ENCODE measurements at places on chromosomes 11 and 22.

DNA sequence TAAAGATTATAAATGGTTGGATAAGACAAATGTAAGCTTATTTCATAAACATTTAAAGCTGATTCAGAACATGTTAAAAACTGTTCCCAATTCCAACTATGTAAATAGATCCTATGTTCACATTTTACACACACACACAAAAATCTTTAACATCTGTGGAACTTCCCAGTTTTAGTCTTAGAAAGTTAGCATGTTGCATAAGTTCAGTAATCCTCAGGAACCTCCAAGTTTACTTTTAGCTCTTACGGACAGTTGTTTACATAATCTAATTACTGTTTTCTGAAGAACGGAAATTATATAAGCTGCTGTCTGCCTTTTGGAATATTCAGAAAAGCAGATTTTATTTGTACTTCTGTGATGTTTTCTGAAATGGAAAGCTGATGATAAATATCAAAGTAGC lies 53.3 kb downstream of the PANX1 start:
- no peak for DNase-seq

DNA sequence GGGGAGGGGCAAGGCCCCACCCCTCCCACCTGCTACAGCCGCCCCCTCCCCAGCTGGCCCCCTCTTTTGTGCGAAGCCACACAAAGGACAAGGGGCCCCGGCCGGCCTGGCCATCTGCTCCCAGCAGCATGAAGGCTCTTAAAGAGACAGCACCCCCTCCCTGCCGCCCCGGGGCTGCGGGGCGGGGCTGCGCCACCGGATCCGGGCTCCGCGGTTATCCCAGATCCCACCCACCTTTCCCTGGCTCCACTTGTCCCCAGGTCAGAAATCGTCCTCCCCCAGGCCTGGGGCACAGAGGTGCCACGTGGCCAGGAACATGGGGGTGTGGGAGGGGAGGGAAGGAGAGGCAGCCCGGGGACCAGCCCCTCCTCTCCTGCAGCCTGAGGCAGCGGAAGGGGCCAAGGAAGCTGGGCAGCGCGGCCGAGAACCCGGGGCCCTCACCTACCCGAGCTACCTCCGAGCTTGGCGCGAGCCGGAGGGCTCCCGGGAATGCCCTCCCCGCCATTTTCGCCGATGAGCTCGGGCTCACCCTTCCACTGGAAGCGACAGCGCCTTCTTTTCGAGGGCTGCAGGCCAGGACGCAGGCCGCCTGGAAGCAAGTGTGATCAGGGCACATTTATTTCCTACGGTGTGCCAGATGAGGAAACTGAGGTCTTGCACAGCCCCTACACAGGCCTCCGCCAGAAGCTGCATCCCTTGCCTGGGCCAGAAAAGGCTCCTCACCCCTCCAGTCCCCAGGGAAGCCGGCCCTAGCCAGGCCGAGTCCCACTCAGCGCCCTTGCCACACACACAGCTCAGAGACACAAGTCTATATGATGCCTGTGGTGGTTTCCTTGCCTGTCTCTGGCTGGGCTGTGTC lies 2.5 kb upstream of the RCOR2 start:
- no peak for DNase-seq

GRCh38 chr22:48394787-48395186 lies 1432.9 kb downstream of the BRD1 start:
- DNase-seq = no peak

DNA sequence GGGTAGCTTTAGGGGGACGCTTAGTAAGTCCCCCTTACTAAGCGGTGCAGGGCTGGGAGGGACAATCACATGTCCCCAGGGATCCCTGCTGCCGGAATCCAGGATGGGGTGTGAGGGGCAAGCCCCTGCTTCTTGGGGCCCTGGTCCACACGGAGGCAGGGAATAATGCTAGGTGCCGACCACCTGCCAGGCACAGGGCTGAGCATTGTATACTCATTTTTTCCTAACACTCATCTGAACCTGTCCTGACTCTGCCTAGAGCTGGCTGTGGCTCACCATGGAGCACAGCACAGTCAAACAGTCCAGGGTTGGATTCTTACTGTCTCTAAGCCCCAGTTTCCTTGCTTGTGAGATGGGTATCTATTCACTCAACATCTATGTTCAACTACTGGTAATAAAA lies 1.4 kb upstream of the LTBP3 start:
- DNase-seq = no peak

GRCh38 chr11:111826322-111826950 lies 44.9 kb downstream of the ALG9 start:
- DNase-seq = no peak

GRCh38 chr11:36822829-36823228 lies 224.8 kb upstream of the RAG2 start:
- DNase-seq = no peak

DNA sequence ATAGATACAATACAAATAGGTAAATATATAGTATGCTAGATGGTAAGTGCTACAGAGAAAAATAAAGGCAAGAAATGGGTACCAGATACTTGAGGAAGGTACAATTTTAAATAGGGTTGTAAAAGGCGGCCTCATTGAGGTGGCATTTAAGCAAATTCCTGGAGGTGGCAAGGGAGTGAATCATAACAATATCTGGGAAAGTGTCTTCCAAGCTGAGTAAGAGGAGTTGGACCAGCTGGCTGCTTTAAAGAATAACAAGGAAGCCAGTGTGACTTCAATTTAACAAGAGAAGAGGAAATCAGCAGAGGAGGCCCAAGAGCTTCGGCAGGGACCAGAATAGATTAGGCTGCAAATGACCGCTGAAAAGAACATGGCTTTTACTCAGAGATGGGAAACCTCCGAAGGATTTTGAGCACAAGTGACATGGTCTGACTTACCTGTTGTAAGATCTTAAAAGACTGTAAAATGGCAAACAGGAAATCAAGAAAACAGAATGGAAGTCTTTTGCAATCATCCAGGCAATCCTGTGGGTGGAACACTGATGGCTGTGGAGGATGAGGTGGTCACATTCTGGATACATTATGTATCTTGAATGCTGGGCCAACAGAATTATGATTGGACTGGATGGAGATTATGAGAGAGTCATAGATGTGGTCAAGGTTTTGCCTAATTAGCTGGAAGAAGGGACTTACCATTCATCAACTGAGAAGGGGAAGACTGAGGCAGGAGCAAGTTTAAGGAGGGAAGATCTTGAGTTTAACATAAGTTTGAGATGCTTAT lies 77.2 kb downstream of the RDX start:
- no peak for DNase-seq

DNA sequence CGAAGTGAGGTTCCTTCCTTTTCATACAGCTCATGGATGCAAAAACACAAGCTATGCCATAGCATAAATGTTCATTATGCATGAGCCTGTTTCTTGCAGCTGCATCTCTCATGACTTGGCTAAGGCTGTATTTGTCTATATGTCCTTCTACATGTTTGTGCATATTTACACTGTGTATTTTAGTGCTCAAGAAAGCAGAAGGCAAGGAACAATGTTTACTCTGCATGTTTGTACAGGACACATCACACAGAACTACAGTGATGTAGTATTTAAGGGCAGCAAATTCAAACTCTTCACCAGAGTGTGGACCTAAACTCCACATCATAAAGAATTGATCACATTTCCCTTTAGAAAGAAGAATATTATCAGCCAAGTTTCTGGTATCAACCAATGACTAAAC lies 170.3 kb downstream of the CADM1 start:
- no peak for DNase-seq

- no peak for DNase-seq
These were observed 3.8 kb downstream of the FOLR1 start for GRCh38 chr11:72195518-72196270.

DNA sequence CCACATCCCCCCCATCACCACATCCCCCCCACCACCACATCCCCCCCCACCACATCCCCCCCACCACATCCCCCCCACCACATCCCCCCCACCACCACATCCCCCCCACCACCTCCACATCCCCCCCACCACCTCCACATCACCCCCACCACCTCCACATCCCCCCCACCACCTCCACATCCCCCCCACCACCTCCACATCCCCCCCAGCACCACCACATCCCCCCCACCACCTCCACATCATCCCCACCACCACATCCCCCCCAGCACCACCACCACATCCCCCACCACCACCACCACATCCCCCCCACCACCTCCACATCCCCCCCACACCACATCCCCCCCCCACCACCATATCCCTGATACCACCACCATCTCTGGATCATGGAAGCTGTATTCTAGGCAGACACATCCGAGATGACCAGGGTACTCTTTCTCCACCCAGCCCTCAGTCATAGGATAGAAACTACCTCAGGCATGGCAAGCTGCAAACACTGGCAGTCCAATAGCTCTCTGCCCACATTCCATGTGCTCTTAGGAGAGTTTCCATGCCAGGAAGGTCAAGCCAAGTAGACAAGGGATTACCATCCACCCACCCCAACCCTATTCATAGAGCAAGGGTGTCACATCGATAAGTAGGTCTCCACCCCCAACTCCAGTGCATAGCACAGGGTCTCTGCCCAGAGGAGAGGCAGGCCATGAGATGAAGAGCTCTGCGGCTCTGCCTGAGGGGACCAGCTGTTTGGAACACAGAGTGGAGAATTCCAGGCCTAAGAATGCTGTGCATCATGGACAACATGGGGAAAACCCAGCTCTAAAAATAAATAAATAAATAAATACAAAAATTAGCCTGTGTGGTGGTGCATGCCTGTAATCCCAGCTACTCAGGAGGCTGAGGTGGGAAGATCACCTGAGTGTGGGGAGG lies 33.0 kb upstream of the TEAD1 start:
- no peak for DNase-seq

GRCh38 chr11:125075900-125076317 lies 12.8 kb downstream of the SLC37A2 start:
- DNase-seq = no peak

DNA sequence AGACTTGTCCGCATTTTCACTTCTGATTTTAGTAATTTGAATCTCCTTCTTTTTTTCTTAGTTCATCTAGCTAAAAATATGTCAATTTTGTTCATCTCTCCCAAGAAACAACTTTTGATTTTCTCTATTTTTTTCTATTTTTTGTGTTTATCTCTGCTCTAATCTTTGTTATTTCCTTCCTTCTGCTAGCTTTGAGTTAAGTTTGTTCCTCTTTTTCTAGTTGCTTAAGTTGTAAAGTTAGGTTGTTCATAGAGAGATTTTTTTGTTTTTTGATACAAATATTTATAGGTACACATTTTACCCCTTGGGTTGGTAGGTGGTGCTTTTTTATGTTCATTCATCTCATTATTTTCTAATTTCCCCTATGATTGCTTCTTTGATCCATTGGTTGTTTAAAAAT lies 22.1 kb upstream of the XKR3 start:
- peak; percentile 66 for DNase-seq

DNA sequence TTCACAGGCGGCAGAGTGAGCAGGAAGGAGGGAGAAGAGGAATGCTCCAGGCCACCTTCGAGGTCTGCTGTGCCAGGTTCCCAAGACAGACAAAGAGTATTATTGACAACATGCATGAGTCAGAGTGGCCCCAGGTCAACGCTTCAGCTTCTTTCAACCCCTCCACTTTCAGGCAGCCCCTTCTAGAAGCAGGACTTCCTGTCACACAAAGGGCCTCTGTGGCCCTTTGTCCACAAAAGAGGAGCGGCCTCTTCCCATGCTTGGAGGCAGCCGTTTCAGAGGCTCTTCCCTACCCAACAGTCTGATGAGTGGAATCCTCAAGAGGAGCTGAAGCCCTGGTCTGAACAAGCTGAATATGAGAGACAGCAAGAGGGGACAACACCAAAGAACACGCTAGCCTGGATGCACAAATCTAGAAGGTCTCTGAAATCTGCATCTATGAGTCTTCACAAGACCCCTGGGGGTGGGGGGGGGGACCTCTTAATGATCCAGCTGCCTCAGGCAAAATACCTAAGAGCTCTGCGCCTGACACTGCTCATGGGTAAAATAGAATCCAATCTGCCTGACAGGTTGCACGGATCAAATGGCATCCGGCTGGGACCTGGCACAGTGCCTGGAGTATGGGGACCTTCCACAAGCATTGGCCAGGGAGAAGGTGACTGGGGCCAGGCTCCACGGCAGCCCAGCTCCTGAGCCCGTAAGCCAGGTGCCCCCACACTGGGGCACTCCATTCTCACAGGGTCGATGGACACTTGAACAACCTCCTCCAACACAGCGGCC lies 67.5 kb downstream of the PACSIN2 start:
- DNase-seq = no peak

- no peak for DNase-seq
These were observed 604.4 kb downstream of the BUD13 start for GRCh38 chr11:116168459-116168787.

GRCh38 chr11:132920451-132921096 lies 611.7 kb downstream of the OPCML start:
- DNase-seq = no peak

DNA sequence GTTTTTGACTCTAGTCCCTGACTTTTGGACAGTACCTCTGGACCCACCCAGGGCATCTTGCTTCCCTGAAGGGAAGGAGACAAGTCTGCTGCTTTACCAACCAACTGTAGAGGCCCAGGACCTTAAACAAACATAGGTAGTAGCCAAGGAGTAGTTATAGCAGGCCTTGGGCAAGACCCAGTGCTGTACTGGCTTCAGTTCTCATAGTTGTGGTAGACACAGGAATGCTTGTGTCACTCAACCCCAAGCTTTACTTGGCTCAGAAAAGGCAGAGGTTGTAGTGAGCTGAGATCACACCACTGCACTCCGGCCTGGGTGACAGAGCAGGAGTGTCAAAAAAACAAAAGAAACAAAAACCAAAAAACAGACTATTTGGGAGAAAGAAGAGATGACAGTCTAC lies 21.3 kb upstream of the OR52M1 start:
- no peak for DNase-seq

GRCh38 chr11:101759771-101760450 lies 154.9 kb upstream of the CEP126 start:
- DNase-seq = no peak

GRCh38 chr11:13760115-13760514 lies 91.6 kb downstream of the FAR1 start:
- DNase-seq = no peak

- DNase-seq = no peak
These were observed 17.2 kb downstream of the PPFIBP2 start for GRCh38 chr11:7531011-7531410.

DNA sequence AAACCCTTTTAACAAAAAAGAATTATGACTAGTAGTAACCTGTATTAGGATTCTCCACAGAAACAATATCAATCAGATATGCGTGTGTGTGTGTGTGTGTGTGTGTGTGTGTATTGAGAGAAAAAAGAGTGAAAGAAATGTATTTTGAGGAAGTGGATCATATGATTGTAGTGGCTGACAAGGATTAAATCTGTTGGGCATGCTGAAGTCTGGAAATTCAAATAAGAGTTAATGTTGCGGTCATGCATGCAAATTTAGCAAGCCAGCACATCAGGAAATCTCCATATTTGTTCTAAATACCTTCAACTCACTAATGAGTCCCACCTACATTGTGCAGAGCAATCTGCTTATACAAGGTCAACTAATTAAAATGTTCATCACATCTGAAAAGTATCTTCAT lies 46.8 kb upstream of the IGLL5 start:
- peak; percentile 73 for DNase-seq

GRCh38 chr22:43473031-43473430 lies 61.2 kb downstream of the MPPED1 start:
- DNase-seq = no peak

All from OCI-M1 (cell line).